CD4-positive, alpha-beta T cell treated with Interleukin-17A for 4 hours (primary cell): ENCODE measurements at places on chromosomes 1 and 21.

- DNase-seq = peak; percentile 52
These were observed 31.9 kb downstream of the NEK2 start for GRCh38 chr1:211643324-211644212.

GRCh38 chr1:57067863-57068262 is 102.0 kb upstream of the C8B start:
- no peak for DNase-seq

- DNase-seq = no peak
These were observed 23.4 kb downstream of the SESN2 start for GRCh38 chr1:28282426-28283407.

GRCh38 chr1:42946120-42946898 is 12.4 kb downstream of the SLC2A1 start:
- no peak for DNase-seq

- no peak for DNase-seq
These were observed 17.3 kb upstream of the ZNF678 start for GRCh38 chr1:227546059-227546458.

GRCh38 chr21:34093083-34093482 is 19.7 kb downstream of the MRPS6 start:
- no peak for DNase-seq

GRCh38 chr1:7705908-7706216 is 65.2 kb upstream of the VAMP3 start:
- no peak for DNase-seq

- no peak for DNase-seq
These were observed 278.8 kb downstream of the ASTN1 start for GRCh38 chr1:176885751-176886150.
